ENCODE measurements at places on chromosomes 1 and 21.
A peak's percentile ranks its signal among the peaks of the same experiment; 100 is the strongest.

DNA sequence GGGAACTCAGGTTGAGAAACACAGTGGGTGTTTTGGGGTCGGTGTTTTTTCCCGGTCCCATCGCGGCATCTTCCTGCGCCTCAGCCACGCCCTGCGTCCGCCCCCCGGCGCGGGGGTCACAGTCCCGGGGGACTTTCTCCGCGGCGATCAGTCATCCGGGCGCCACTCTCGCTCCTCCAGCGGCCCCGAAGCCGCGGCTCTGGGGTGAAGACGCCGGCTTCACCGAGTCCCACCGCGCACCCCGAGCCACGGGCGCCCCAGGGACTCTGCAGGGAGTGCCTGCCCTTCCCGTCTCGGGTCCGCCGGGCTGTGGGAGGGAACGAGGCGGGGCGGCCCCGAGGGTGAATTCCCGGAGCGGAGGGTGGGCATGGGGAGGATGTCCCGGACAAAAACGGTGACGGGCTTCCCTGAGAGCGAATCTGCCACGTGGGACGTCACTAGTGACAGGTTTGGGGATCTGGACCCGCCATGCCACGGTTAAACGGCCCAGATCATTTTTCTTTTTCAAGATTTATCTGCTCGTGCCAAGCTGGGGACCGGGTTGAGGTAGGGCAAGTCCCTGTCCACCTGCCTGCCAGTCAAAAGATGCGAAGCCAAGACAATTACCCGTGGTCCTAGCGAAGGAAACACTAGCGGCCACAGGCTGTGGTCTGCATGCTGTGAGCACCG is 717 bp upstream of the BATF3 start:
- DNase-seq = no peak

DNA sequence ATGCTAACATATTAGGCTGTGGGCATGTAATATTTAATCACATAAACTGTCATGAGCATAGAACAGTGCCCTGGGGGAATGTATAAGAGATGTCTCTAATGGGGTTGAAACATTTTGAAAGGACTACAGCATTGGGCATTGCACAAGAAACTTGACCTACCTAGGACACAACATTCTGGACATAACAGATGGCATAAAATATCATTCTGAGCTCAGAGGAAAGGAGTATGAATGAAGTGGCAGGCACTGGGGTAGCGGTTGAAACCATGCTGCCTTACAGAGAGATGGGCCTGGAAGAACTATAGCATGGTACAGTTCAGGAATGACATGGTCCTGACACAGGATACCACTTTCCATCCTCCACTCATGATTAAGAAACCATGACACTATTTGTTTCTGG is 69.0 kb downstream of the LPAR3 start:
- no peak for DNase-seq

DNA sequence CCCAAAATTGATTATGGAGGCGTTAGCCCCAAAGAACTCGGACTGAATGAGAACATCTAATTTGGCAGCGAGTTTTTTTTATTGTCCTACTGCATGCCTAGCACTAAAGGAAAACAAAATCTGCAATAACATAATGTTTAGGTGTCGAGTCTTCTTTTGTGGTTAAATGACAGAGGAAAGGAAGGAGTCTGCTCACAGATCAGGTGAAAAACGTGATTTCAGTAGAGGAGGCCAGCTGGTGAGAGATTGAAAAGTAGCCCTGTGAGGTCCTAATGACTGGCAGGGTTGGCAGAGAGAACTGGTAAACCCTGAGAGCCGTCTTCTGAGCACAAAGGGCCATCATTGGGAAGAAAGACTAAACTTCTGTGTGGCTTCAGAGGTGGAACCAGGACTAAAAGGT is 24.2 kb downstream of the WDTC1 start:
- DNase-seq = no peak

GRCh38 chr1:21534674-21535378 is 25.6 kb downstream of the ALPL start:
- peak; percentile 65 for DNase-seq

- DNase-seq = no peak
Measured at GRCh38 chr21:44049606-44050005, 37.5 kb downstream of the TRAPPC10 start.

- DNase-seq = no peak
Measured at GRCh38 chr1:37265786-37266667, 208.4 kb upstream of the ZC3H12A start.

DNA sequence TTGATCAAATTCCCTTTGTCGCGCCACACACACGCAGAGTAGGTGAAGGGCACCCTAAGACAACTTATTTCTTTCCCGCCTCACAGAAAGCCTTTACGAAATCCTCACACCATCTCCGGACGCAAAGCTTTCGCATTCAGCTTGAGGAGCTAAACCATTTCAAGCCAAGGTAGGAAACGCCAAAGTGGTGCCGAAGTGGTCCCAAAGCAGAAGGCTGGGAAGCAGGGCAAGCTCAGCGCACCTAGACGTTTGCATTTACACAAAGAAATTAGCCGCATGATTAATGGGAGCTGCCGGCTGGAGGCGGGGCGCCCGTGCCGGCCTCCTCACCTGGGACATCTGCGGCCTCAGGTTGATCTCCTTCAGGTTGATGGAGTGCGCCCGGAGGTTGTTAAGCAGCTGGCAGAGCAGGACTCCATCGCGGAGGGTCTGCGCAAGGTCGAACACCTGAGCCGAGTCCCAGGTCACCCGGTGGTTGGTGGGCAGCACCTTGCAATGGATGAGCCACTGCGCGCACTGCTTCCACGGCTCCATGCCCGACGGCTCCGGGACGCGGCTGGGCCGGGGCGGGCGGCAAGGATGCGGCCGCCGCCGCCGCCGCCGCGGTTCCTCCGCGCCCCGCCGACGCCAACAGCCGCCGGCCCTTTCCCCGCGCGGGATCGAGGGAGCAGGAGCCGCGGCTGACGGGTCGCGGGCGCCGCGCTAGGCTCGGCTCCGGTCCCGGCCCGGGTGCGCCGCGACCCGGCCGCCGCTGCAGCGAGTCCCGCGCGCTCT is 457 bp downstream of the VAV3 start:
- DNase-seq = no peak

DNA sequence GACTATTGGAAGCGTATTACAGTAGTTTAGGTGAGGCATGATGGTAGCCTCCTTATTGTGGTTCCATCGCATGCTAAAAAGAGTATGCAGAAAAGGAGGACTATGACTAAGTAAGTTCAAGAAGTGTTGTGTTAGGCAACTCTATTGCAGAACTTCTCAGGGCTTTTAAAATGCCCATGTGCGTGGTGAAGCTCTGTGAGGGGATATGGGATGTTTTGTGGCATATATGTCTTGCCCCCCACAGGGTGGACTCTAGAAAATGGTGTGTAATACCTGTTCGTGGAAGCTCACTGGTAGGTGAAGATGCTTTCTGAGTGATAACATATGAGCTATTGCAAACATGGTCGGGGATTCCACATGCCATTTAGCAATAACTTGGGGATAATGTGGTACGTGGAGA is 31.7 kb downstream of the MAN1A2 start:
- DNase-seq = no peak

GRCh38 chr1:31105646-31106045 is 40.1 kb upstream of the PUM1 start:
- DNase-seq = peak; percentile 6

- no peak for DNase-seq
Measured at GRCh38 chr21:46018615-46019014, 37.0 kb downstream of the COL6A1 start.

DNA sequence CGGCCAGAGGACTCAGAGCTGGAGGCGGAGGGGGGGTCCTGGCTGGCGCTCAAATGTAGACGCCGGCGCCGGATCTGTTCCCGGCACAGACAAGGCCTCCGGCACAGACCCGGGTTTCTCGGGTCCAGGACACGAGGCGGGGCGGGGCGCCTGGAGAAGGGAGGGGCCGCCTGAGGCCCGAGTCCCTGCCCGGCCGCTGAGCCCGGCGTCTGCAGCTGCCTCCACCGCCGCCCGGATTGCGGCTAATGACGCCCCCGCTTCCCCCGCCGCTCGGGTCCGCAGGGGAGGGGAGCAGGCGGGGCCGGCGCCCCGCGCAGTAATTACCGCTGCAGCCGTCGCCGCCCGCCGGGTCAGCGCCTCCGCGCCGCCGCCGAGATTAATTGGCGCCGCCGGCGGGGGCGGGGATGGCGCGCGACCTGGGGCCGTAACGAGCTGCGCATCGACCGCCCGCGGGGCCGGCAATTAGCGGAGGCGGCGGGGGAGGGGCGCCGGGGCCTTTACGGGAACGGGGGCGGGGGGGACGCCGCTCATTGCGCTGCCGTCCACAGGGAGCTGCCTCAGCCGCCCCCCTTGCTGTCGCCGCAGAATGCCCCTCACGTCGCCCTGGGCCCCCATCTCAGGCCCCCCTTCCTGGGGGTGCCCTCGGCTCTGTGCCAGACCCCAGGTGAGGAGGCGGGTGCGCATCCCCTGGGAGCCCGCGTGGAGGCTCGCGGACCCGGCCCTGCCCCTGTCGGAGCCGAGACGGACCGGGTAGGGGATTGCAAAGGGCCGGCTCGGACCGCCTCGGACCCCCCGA is 17.3 kb downstream of the NOC2L start:
- peak; percentile 95 for DNase-seq

DNA sequence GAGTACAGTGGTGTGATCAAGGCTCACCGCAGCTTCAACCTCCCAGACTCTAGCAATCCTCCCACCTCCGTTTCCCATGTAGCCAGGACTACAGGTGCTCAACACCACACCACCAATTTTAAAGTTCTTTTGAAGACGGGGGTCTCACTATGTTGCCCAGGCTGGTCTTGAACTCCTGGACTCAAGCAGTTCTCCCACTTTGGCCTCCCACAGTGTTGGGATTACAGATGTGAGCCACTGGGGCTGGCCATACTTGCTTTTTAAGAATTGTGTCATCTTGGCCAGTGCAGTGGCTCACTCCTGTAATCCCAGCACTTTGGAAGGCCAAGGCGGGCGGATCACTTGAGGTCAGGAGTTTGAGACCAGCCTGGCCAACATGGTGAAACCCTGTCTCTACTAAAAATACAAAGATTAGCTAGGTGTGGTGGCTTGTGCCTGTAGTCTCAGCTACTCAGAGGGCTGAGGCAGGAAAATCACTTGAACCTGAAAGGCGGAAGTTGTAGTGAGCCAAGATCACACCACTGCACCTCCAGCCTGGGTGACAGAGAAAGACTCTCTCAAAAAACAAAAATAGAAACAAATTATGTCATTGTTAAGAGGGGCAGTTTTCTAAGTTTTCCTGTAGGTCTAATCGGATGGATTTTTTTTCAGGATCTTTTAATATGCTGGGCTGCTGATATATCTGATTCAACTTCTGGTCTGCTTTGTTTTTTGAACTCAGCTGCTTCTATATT is 18.7 kb downstream of the AK4 start:
- no peak for DNase-seq

- DNase-seq = no peak
Measured at GRCh38 chr1:241610056-241610815, 29.9 kb downstream of the CHML start.

- peak; percentile 56 for DNase-seq
Measured at GRCh38 chr1:183543619-183544204, 46.5 kb downstream of the NCF2 start.

GRCh38 chr1:204345941-204346645 is 13.6 kb downstream of the PLEKHA6 start:
- no peak for DNase-seq

GRCh38 chr1:229696385-229696784 is 70.3 kb downstream of the URB2 start:
- DNase-seq = no peak

DNA sequence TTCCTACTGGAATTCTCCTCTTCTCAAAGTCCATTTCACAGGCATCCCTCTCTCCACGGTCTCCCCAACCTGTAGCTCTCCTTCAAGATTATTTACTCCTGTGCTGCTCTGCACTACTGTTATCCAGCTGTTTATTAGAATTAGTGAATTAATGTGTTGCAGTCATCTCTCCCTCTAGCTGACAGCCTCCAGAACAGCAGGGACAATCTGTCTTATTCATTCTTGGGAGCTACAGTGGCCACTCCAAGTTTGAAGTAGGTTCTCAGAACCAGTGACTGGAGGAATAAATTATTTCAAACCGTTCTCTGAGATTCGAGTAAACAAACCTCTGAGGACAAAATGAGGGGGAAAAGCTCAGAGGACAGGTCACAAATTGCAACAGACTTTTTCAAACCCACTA is 330.9 kb downstream of the RRAGC start:
- DNase-seq = no peak

DNA sequence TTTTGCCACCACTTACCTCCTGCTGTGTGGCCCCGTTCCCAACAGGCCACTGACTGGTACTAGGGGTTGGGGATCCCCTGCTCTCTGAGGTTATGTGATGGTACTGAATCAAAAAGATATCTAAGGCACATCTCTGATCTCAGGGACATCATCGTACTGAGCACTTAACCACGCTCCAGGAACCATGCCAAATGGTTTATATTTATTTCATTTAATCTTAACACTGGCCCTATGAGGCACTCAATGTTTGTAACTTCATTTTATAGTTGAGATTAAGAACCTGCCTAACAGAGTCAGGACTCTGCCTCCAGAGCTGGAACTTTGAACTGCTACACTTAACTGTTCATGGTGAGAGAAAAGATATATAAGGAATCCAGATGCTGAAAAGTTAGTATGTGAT is 98.0 kb upstream of the HP1BP3 start:
- DNase-seq = peak; percentile 31

DNA sequence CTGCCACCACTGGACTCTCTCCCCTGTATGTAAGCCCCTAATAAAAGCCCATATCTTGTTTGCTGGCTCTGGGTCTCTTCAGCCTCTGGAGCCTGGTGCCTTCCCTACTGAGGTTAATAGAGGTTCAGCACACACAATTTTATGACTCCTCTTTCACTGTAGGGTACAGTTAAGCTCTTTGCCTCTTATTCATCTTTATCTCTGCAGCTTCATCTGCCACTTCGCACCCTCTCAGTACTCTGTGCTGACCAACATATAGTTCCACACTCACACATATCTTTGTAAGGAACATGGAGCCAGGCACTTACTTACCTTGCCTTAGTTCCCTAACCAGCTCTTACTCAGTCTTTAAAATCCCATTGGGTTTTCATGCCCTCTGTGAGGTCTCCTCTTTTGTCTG is 4.5 kb downstream of the BTBD8 start:
- DNase-seq = no peak

- DNase-seq = no peak
Measured at GRCh38 chr1:73947009-73947408, 251.0 kb downstream of the LRRIQ3 start.

- no peak for DNase-seq
Measured at GRCh38 chr1:209670441-209671082, 4.7 kb upstream of the G0S2 start.

- no peak for DNase-seq
Measured at GRCh38 chr1:24572301-24572700, 16.4 kb downstream of the NCMAP start.

GRCh38 chr1:159881622-159882526 is 18.1 kb downstream of the CFAP45 start:
- peak; percentile 98 for DNase-seq

GRCh38 chr1:75531570-75531969 is 79.3 kb downstream of the SLC44A5 start:
- DNase-seq = no peak

DNA sequence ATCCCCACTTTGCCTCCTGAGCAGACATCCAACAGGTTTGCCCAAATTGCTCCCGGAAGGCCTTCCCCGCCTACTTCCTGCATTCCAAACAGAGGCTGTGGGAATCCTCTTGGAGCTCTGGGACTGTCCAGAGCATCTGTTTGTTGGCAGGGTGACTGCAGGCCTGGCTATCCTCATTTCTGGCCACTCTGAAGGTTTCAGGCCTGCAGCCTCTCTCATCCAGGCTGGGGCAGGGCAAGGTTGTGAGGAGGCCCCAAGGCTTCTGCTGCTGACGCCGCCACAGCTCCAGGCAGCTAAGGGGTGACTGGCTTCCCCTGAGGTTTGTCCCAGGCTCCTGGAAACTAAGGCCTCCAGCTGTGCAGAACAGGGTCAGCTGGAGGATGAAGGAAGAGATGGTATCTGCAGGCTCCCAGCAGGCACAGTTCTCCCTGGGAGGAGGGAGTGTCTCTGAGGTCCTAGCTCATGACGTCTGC is 11.3 kb downstream of the CDK18 start:
- no peak for DNase-seq

Data from fibroblast of skin of abdomen (primary cell).